ENCODE measurements at places on chromosomes 3 and 15.

DNA sequence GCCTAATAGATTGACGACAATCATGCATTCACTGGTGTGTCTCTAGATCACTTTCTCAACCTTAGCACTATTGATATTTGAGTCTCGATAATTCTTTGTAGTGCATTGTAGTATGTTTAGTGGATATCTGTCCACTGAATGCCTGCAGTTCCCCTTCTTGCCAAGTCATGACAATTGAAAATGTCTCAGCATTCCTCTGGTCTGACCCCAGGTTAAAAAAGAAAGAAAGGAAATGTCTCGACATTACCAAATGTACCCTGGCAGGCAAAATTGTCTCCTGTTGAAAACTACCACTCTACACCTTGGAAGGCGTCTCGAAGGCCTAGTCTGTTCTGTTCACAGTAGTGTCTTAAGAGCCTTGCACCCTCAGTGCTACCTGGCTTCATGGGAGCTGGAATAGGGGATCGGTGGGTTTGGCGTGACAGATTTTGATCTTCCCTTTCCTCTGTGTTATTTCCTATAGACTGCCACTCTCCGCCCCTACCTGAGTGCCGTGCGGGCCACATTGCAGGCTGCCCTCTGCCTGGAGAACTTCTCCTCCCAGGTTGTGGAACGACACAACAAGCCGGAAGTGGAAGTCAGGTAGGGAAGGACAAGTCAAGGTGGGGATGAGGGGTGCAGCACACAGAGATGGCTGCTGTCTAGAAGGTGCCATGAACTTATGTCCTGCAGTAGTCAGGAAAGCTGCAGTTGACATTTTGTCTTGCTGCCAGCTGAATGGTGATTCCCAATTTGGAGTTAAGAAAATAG is 4.5 kb downstream of the ARPC4 start:
- no peak for DNase-seq

- no peak for DNase-seq
Observed at GRCh38 chr3:158683230-158683962, 10.9 kb upstream of the LXN start.

DNA sequence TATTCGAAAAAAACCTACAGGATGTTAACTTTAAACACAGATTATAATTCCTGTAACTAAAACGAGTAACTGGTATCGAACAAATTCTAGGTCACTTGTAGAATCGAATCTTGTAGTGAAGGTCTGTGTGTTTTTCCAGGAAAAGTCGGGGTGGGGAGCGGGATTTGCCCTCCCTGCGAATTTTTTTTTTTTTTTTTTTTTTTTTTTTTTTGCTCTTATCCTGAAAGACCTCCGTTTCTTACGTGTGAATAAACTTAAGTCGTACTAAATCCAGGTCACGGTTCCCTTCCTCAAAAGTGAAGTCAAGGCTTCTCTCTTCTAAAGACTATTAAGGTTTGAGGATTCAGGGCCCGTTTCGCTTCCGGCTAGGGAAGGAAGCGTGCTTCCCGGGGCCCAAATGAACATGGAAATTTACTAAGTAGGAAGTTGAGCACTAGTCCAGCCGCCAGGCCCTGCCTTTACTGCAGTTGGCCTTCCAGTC is 770 bp downstream of the TBC1D5 start:
- peak; percentile 66 for DNase-seq

DNA sequence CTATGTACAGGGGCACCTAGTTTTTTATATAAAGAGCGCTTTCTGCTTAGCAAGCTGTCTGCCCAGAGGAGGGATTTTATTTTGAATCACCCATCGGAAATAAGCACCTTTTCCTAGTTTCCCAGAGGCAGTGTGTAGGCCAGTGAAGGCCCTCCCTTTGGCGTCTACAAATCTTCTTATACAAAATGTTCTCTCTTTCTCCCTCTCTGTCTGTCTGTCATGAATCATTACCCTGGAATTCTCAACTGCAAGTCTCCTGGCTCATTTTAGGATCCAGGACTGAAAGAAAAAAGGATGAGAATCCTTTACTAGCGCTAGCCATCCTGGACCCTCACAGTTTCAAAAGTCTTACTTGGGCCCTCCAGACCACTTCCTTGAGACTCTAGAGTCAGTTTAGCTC is 728.1 kb downstream of the OTOL1 start:
- no peak for DNase-seq

DNA sequence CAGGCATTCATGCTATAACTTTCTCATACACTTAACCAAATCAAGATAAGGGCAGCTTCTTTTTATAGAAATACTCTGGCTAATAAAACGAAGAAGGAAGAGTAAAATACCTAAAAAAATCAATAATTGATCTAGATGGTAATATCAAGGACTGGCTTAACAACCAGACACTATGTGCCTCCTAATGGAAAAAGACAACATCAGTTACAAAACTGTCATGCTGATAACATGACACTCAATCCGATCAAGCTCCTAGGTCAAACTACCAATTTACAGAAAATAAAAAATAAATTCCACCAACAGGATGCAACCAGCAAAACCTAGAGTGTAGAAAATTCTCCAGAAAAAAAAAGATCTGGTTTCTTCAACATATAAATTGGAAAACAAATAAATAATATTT is 634.6 kb downstream of the IGSF11 start:
- no peak for DNase-seq

DNA sequence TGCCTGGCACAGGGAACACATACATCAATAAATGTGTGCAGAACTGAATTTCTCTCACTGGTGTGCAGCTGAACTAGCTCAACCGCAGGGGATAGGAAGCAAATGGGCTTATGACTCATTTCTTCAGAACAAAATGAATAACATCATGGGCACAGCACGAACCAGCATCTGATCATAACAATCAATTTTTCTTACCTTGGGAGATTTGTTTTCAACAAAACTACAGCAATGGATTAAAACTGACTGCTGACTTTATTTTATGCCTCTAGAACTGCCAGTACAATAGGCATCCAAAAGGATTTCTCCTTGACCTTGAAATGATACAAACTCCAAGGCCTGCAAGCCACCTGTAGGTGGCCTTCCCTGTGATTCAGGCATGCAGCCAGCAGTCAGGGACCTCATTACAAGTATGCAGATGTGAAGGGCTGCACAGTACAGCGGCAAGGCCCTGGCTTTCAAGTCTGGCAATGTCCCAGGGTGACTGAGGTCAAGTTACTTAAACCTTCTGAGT is 26.1 kb downstream of the TAMM41 start:
- DNase-seq: no peak

DNA sequence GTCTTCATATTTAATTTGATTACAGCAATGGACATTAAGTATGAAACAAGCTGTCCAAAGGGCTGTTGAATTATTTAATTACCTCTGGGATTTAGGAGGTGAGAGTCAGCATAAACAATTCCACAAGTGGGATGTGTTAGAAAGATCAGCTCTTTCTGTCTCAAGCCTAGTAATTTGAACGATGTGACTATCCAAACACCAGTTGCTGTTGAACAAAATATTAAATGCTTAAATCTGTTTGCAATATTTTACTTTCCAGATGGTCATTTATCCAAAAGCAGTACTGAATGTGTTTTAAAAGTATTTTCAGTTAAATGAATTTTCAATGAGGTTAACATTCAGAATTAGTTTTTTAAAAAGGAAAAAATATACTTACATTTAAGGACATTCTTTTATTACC is 12.7 kb downstream of the KCNAB1 start:
- DNase-seq: no peak

- DNase-seq: peak; percentile 6
Observed at GRCh38 chr15:31489801-31490646, 163.4 kb downstream of the KLF13 start.

DNA sequence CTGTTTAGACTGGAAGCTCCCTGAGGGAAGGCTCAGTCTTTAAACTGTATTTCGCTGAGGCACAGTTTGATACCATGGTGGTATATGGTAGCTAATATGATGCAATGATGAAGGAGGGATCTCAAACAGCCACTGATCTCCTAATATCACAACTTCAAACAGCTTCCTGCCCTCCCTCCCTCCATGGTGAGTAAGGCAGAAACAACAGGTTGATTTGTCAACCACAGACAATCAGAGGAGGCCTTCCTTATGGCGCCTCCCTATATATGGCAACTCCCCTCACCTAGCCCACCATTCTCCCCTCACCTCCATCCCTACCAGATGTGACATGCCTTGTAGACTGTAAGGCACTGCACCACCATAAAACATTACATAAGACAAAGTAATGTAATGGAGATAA is 316.5 kb upstream of the ICE2 start:
- DNase-seq: no peak

DNA sequence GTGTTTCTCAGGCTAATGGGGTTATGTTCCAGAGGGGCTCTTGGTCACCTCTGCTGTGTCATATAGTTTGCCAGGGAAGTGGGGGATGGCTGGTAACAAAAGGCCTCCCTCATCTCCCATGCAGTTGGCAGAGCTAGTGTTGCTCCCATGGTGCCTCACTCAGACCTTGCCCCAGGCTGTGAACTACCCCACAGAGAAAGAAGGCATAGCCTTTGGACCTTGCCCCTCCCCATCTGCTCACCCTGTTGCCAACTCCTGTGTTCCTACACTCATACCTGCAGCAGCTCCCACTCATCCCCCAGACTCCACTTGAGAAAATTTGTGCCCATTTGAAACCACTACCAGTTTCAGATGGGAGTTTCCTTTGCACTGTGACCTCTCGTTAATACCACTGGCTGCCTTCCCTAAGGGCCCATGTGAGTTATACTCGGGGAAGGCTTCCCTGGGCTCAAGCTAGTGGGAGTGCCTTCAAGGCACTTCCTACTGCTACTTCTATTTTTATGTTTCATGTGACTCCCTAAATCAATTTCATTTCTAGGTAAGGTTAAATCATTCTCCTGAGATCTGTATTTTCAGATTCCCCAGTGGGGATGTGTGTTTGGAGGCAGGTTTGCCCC is 25.3 kb upstream of the COPB2 start:
- no peak for DNase-seq

GRCh38 chr3:126511291-126511690 is 6.3 kb downstream of the UROC1 start:
- DNase-seq: no peak

DNA sequence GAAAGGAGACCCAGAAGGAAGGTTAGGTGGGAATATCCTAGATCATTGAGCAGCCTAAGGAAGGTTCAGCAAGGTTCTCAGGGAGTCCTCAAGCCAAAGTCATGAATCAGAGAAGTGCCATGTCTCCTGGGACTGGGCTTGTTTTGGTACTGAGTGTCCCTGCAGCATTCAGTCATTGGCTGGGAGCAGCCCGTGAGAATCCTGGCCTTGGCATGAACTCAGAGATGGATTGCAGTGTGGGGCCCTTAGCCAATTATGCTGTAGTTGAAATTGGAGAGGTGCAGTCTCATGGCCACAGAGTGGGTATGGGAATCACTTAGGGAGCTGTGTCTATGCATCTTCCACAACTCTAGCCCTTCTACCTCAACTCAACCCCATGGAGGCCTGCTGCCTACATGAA is 17.0 kb upstream of the PPM1L start:
- no peak for DNase-seq

GRCh38 chr3:177789500-177789899 is 592.2 kb upstream of the TBL1XR1 start:
- no peak for DNase-seq

DNA sequence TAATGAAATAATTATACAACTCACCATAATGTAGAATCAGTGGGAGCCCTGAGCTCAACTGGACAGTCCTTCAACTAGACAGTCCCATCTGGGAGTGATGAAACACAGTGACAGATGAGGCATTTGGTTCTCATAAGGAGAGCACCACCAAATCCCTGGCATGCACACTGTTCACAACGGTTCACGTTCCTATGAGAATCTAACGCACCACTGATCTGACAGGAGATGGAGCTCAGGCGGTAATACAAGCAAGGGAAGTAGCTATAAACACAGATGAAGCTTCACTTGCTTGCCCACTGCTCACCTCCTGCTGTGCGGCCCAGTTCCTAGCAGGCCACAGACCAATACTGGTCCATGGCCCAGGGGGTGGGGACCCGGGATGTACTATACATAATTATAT is 17.0 kb downstream of the PRKAR2A start:
- no peak for DNase-seq

- DNase-seq: peak; percentile 1
Observed at GRCh38 chr3:179068779-179069530, 2.7 kb downstream of the ZMAT3 start.

GRCh38 chr3:99875581-99875928 is 57.9 kb downstream of the CMSS1 start:
- peak; percentile 50 for DNase-seq

DNA sequence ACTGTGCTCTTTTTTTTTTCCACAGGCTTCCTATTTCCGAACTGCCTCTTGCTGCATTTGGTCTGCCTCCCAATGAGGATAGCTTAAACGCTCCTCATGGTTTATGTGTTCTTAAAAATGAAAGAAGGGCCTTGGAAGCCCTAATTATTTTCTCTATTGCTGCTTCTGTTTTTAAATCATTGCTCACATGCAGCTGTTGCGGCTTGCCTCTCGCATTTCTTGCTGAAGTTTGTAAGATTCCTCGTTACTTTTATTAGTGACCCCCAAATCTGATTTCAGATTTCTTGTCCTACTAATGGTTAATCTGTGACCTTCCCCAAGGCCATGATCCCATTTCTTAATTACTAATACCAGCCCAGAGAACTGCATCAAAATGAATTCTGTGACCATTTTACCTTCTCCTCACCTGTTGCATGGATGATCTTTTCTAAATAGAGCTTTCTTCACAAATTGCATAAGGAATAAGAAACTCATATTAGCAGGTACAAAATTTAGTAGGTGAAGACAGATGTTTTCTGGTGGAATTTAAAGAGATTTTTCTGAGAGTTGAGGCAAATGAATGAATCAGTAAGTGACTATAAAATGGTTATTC is 1.8 kb downstream of the UBE2E1 start:
- DNase-seq: no peak

- no peak for DNase-seq
Observed at GRCh38 chr3:81364411-81364810, 397.0 kb downstream of the GBE1 start.

- DNase-seq: no peak
Observed at GRCh38 chr3:151008699-151009098, 36.2 kb upstream of the CLRN1 start.

DNA sequence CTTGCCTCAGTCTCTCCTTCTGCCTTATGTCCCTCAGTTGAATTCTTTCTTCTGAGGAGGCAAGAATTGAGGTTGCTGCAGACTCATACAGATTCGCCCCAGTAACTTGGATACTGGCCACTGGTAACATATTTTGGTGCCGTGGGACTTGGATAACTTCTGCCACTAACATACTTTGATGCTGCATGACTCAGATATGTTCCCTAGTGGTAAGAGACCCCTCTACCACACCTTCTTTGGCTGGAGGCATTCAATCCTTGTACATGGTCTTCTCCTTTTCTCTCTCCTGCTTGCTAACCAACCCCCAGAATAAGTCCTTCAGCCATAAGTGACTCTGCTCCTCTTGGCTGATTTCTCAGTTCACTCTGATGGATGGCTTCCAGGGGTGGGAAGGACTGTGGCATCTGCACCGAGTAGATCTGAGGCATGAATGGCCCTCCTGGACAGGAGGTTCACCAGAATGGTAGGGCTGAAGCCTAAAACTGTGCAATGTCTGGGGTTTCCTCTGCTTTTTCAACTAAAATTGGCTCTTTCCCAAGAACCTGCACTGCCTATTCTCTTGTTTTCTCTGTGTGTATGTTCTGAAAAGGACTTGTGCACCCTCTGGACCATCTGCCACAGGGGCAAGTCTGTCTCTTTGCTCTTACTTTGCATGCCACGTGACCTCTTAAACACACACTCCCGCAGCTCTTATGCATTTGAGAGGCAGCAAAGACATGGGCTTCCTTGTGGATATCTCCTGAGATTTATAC is 55.5 kb upstream of the FSTL1 start:
- peak; percentile 8 for DNase-seq

Measured in NCI-H1092 treated with DMSO at 0.1 percent for 48 hours (cell line).